ENCODE measurements at places on chromosomes 11 and 22. TPM values are rescaled to one million over a fixed set of nuclear protein-coding genes. Genes with fewer than 3 reads are reported as not detected.

DNA sequence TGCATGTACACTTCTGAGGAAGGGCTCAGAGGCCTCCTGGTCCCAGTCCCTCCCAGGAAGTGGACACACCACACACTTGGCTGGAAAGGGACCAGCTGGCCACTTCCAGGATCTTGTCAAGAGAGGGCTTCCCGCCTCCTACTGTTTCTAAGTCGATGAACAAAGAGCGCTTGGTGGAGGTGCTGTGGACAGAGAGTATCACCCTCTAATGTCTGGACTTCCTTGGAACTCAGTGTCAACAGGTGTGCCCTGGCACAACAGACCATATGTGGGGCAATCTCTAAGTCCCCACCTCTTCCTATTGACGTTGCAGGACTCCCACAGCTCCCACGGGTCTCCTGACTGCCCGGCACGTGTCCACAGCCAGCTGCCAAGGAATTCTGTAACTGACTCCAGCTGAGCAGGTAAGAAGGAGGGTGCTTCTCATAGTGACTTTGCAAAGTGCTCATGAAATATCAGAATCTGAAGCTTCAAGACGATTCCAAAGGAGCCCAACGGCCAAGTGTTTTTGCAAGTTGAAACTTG, 16.1 kb downstream of the POU2AF1 start:
- no peaks in the 10 kb centered on the region for H3K4me1 ChIP-seq
- no peak overlapping the region for H3K4me3 ChIP-seq
- no peaks in the 10 kb centered on the region for H3K27me3 ChIP-seq
- H3K36me3 ChIP-seq: no peaks in the 10 kb centered on the region
- H3K27ac ChIP-seq: no peak overlapping the region

DNA sequence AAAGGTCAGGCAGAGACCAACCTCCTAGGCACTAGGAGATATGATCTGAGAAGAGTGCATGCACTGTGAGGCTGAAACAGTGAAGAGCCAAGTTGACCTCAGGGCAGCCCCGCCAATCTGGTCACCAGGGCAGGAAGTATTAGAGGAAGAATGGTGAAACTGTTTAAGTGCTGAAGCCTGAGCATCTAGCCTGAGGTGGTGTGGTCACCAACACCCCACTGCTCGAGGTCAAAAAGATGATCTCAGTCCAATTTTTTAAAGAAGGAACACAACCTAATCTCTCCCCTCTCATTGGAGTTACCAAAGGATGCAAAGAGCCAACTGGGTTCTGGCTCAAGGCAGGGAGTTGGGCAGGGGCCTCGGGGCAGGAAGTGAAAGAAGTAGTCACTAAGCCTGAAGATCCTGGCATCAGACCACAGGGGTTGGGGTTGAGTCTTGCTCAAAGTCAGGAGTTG, 4.0 kb downstream of the APBB1 start:
- peaks cover 32% of the 10 kb centered on the region for H3K4me1 ChIP-seq
- DNase-seq: peak; percentile 84
- H3K27ac ChIP-seq: no peak overlapping the region
- no peaks in the 10 kb centered on the region for H3K36me3 ChIP-seq

- H3K4me3 ChIP-seq: no peak overlapping the region
- H3K36me3 ChIP-seq: no peaks in the 10 kb centered on the region
- H3K27ac ChIP-seq: no peak overlapping the region
Measured at GRCh38 chr11:86863476-86863875, 63.1 kb downstream of the PRSS23 start.

WNT7B gene
- total RNA-seq: not detected

OR5L1 gene
- total RNA-seq: not detected

DNA sequence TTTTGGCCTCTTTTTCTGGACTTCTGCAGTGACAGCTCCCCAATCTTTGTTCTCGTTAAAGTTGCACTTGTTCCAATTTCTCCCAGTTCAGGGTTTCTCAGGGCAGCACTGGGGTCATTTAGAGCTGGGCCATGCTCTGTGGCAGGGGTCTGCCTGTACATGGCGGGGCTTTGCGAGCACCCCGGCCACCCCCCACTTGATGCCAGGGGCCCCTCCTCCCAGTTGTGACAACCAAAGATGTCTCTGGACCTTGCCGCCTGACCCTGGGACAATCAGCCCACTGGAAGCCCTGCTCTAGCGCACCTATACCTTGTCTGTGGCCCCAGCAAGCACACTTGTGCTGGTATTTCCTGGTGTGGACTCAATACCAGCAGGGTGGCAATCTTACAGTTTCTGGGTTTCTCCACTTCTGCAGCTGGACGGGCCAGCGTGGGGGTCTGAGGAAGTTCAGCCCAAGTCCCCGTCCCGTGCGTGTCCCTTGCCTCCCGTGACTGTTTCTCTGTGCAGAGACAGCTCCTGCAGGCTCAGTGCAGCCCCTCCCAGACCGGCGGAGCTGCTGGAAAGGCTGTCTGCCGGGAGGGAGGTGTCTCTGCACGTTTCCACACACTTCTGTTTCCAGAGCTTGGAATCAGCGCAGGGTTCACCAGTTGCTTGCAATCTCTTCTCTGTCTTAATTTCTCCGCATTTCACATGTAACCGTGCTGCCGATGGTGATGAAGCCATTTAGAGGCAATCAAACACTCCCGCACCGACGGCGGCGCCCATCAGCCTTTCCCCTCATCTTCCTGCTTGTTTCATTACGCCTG, 1328.9 kb downstream of the BRD1 start:
- no peaks in the 10 kb centered on the region for H3K36me3 ChIP-seq
- H3K27me3 ChIP-seq: peaks cover 11% of the 10 kb centered on the region
- no peaks in the 10 kb centered on the region for H3K4me1 ChIP-seq
- H3K27ac ChIP-seq: no peak overlapping the region

DNA sequence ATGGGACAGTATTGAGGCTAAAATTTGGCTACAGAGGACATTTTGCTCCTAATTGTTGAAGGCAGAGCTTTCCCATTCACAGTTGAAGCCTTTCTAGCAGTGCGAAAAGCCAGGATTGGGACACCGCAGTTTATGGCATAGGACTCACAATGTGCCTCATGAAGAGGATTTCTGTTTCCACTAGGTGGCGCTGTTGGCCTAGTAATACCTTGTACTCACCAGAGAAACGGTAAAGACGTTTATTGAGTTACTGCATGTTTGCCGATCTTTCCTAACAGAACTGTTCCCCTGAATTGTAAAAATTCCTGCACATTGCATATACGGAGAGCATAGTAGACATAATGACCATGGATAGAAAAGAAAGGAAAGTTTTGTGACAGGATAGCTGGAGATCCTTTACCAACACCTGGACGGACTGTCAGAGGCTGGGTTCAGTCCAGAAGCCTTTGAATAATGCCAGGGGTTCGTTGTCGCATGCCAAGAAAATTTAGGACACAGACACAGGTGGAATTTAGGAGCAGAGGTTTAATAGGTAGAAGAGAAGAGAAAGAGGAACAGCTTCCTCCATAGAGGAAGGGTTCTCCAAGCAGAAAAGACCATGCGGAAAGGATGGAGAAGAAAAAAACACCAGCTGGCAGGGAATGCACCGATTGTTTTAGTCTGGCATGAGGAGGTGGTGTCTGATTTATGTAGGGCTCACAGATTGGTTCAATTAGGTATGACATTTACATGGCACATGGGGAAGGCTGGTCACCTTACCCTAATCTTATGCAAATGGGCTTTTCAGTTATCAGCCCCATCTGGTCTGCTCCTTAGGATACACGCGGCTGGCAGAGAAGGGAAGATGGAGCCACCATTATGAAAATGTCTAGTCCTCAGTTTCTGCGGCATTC, 10.8 kb upstream of the OR51D1 start:
- peak; percentile 81 for DNase-seq
- peaks cover 3% of the 10 kb centered on the region for H3K36me3 ChIP-seq
- H3K27ac ChIP-seq: no peak overlapping the region

GRCh38 chr22:35604621-35605368, 12.3 kb downstream of the MB start:
- no peak overlapping the region for H3K27ac ChIP-seq
- no peaks in the 10 kb centered on the region for H3K36me3 ChIP-seq
- H3K4me3 ChIP-seq: no peak overlapping the region
- no peaks in the 10 kb centered on the region for H3K27me3 ChIP-seq
- H3K4me1 ChIP-seq: no peaks in the 10 kb centered on the region
- no peak for DNase-seq

GRCh38 chr11:44595964-44596381, 30.5 kb downstream of the CD82 start:
- peaks cover 81% of the 10 kb centered on the region for H3K4me1 ChIP-seq
- no peaks in the 10 kb centered on the region for H3K27me3 ChIP-seq
- H3K36me3 ChIP-seq: peaks cover 36% of the 10 kb centered on the region

Data from activated naive CD4-positive, alpha-beta T cell treated with anti-CD3 and anti-CD28 coated beads for 36 hours (primary cell).